ENCODE measurements at places on chromosomes 12 and 14.

GRCh38 chr14:31229009-31229408 lies 21.4 kb upstream of the HECTD1 start:
- no peak for DNase-seq

- DNase-seq: peak; percentile 68
Measured at GRCh38 chr14:91229743-91230200, 14.7 kb downstream of the GPR68 start.

GRCh38 chr12:52832985-52833905 lies 866 bp downstream of the KRT79 start:
- DNase-seq: no peak

DNA sequence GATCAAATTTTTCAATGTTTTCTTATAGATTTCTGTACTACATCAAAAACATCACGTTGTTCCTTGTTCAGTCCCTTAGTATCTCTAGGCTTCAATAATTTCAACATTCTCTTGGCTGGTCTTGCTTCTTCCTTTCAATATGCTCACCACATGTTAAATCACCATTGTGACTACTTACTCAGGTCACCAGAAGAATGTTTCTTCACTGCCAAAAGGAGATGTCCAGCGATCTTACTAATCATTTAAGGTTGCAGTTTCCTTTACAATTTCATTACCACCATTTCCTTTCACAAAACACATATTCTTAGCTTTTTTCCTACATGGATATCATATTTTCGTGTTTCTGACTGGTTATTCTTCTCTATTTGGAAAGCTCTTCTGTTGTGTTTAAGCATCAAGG lies 363.8 kb downstream of the NAV3 start:
- no peak for DNase-seq

GRCh38 chr14:105476097-105476830 lies 1.6 kb downstream of the CRIP2 start:
- no peak for DNase-seq

GRCh38 chr12:75766263-75767160 lies 255.1 kb upstream of the KRR1 start:
- DNase-seq: no peak

- DNase-seq: no peak
Measured at GRCh38 chr14:97117693-97118092, 320.5 kb downstream of the VRK1 start.

DNA sequence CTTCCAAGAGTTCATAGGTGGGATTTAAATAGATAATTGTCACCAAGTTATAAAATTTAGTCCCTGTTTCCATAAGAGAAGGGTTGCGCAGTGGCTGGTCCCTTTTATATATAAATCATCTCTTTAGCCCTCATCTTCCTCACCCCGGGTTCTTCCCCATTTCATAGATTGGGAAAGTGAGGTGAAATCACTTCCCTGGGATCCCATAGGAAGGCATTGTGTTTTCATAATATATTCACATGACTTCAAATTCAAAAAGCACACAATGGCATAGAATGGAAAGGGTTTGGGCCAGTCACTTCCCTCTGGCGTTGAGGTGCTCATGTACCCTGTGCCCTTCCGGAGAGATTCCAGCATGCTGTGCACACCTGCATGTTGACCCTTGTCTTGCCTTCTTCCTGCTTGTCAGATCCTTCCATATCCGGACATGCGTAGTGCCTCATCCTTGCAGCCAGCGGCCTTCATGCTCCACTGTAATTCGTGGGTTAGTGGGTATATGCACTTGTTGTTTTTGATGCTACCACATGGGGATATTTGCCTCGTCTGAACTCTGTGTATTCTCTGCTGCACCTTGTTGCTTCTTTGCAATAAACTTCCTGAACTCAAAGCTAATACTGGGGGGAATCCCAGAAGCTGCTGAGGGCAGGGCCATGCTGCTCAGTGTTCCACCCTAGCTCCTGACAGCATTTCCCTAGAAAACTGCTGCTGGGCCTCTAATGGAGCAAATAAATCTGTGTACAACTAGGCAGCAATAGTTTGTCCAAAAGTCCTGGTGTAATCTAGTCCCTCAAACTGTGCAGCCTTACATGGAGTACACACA lies 59.6 kb downstream of the ANAPC7 start:
- no peak for DNase-seq

DNA sequence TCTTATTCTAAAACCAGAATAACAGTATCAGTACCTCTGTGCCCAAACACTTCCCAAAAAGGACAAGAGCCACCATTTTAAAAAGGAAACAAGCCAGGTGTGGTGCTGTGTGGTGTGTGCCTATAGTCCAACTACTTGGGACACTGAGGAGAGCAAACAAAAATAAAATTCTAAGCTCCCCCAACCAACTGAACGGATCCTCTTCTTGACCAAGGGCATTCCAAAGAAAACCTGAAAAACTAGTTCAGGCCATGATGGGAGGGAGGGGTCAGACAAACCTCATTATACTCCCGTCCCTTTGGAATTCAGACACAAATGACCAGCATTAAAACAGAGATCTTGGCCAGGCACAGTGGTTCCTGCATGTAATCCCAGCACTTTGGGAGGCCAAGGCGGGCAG lies 20.5 kb downstream of the SLC11A2 start:
- no peak for DNase-seq

- DNase-seq: no peak
Measured at GRCh38 chr12:109130297-109131153, 14.1 kb downstream of the ACACB start.

DNA sequence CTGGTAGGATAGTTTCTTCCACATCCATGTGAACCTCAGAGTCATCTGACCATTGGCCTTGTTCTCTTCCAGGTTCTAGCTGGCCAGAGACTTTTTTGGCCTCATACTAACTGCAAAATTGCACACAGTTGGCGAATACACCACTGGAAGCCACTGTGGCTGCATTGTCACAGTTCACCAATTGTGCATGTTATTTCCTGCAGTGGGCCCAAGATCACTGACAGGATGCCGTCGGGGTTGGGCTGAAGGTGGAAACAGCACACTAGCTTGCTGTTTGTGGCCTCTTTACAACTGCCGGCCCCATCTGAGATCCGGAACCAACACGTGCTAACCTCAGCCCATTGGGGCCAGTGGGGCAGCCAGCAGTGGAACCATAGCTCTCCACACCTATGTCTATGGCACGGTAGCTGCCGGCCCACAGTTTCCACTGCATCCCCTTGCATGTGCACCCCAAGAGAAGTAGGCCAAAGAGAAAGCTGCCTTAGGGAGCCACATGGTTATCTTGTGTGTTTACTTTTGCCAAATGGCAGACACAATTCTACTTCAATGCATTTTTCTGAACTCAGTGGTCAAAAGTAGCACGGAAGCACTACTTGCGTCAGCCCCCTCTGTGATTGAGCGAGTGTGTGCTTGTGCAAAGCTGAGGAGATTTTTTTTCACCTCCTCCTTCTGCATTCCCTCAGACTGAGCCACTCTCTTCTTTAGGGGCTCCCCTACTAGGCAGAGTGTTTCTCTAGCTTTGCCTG lies 464.0 kb downstream of the RAD51B start:
- DNase-seq: peak; percentile 61

GRCh38 chr12:26629864-26630263 lies 203.1 kb downstream of the ITPR2 start:
- DNase-seq: no peak

- peak; percentile 41 for DNase-seq
Measured at GRCh38 chr12:113961921-113962710, 4.0 kb downstream of the RBM19 start.

- DNase-seq: no peak
Measured at GRCh38 chr14:91094772-91095171, 19.1 kb upstream of the DGLUCY start.

DNA sequence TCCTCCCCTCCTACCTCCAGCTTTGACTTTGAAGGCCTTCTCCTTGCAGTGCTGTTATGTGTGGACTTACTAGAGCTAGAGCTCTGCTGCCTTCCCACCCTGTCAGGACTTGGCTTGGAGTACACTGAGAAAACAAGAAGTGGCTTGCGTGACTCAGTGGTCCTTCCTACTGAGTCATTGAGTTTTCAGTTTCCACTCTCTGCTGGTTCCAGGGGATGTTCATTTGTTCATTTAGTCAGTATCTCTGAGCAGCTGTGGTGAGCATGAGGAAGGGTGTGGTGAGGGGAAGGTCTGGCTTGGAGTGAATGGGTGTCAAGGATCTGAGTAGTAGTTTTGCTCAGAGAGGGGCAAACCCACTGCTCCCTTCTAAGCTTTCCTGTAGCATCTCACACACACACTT lies 17.2 kb upstream of the ELK3 start:
- DNase-seq: peak; percentile 49

- no peak for DNase-seq
Measured at GRCh38 chr12:104095289-104095688, 31.0 kb downstream of the HCFC2 start.

DNA sequence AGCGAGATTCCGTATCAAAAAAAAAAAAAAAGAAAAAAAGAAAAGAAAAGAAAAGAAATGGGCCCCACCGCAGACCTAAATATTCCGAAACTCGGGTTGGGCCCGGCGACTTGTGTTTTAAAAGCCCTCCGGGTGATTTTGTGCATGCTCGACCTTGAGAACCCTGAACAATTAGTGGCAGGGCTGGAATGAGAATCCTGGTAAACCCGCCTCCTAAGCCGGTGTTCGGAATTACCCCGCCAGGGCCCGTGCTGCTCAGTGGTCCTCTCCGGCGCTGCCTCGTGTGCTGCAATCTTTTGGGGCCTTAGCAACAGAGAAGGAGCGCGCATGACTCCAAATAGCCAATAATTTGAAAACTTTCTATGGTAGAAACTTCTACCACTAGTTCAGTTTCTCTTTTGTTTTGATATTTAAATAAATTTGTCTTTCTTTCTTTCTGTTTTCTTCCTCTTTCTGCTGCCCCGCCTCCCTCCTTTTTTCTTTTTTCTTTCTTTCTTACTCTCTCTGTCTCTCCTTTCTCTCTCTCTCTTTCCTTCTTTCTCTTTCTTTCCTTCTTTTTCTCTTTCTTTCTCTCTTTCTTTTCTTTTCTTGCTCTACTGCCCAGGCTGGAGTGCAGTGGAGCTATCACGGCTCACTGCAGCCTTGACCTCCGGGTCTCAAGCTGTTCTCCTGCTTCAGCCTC lies 1.5 kb upstream of the GALNT6 start:
- DNase-seq: peak; percentile 28

DNA sequence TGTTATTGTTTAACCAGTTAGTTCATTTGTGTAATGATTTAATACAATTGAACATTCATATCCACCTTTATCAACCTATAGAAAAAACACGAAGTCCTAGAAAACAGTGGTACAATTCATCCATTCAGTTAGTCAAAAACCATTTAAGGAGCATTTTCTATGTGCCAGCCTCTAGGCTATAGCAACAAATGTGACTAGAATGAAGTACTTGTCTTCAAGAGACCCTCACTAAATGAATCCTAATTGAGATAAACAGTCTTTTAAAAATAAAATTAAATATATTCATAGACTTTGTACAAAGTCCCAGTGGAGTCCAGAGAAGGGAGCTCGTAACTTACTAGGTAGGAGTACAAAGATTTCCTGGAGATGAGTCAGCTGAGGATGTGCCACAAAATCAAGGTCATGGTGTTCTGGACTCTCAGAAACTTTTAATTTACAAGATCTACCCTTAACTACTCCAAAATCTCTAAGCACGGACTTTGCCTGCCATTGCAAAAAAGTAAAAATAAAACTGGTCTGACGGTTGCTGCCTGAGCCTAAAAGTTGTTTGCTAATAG lies 430.7 kb upstream of the DCN start:
- DNase-seq: no peak

DNA sequence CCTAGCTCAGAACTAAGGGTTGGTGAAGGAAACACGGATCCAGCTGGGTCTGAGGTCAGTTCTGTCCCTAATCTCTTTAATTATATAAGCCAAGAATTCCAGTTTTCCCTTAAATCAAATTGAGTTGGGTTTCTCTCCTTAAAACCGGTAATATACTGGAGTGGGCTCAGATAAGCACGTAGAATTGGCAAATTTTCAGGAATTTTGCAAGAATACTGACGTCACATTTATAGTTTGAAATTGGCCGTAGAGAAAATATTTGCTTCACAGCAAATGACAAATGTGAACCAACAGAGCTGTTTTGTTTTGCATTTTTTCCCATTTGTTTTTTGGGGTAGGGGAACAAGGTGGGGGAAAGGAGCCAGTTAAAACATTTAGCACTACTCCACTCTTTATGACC lies 17.4 kb downstream of the C12orf50 start:
- no peak for DNase-seq

GRCh38 chr14:64971943-64972791 lies at the start of gene RAB15:
RAB15 (minus strand) TSS chr14:64972336; CDS start chr14:64972076, 260 bp downstream.
- DNase-seq: peak; percentile 45

DNA sequence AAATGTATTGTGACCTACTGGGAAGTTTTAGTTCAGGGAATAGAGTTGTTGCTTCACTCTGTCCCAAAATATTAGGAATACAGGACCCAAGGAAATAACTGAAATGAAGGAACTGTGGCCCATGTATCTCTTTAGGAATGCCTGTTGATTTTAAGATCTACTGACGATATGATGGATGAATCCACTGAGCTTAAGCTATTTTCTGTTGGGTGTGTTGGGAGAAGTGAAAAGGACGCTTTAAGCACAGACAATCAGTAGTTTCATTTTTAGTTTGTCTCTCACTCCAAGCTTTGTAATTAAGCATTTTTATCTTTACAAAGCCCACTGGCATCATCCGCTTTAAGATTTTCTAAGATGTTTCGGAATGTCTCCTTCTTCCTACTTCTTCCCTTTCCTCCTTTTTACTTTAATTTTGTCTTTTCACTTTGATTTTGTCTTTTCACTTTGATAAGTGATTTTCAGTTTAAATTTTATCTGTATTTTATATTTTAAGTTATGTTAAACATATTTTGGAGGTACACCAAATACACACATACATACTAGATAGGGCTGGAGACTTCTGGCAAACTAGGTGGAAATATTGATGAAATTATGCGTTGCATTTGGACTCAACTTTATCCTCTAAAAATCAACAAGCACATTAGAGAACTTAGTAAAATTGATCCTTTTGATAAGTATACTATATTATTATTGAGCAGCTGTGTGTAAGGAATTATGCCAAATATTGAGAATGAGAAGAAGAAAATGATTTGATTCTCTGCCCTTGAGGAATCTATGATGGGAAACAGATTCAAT lies 52.3 kb upstream of the USP44 start:
- no peak for DNase-seq

- DNase-seq: no peak
Measured at GRCh38 chr12:19373586-19373985, 65.7 kb upstream of the AEBP2 start.

GRCh38 chr14:99177046-99177655 lies 94.8 kb downstream of the BCL11B start:
- no peak for DNase-seq

- DNase-seq: no peak
Measured at GRCh38 chr14:98900798-98901197, 371.2 kb downstream of the BCL11B start.

- no peak for DNase-seq
Measured at GRCh38 chr14:89428546-89429198, 11.6 kb upstream of the FOXN3 start.

DNA sequence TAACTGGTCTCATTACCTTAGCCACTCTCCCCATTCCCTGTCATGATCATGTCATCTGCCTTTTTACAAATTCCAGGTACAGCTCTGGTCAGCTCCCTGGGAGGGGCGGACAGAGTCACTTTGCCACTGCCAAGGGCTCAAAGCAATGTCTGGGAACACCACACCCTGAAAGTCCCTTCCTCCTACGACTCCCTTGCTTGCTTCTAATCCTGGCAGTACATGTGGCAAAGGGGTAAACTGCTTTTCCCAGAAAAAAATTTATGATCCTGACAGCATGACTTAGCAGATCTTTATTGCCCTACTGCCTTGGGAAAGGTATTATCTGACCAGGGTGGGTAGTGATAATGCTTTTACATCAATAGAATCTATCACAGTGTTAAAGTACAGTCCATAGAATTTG lies 376.0 kb upstream of the PDE3A start:
- no peak for DNase-seq

GRCh38 chr12:92735131-92735721 lies 32.4 kb downstream of the PLEKHG7 start:
- no peak for DNase-seq

Measured in activated CD4-positive, CD25-positive, alpha-beta regulatory T cell treated with anti-CD3 and anti-CD28 coated beads, Interleukin-2, amount 50 U/mL, for 72 hours (primary cell).